ENCODE measurements at places on chromosomes 6 and 20.

DNA sequence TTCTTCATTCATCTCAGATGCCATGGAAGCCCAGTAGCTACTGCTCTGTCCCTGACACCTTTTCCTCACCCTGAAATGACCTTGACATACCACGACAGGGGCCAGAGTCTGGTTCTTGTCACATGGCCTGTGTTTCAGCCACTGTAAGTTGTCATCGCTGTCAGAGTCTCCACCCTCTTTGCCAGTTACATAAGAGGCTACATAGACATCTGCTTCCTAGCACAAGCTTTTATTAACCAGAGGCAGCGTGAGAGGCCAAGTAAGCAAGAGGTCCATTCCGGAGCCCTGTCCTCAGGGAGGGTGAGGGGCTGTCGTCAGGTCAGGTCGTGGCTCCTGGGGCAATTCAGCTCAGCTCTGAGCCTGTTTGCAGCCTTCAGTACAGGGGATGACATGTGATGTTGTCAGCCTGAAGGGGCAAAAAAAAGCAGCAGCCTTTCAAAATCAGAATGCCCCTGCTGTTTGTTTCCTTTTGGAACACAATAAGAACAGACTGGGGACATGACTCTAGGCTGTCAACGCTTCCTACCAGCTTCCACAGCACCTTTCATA is 146.3 kb downstream of the MTFR2 start:
- ATAC-seq: no peak

DNA sequence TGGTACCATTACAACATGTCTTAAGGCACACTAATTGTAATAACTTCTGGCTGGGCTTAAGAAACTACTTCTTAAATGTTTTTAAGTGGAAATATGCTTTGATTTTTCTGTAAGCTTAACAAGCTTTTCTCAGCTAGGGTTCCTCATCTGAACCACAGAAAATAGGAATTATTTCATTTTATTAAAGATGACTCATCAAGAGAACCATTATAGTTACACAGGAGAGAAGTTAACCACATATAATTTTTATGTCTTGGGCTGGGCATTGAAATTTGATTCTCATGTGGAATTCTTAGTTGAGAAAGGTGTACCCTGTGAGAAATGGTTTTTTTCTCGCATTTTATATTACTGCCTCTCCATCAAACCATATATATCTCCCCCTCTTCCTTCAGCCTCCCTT is 75.1 kb downstream of the QKI start:
- ATAC-seq: no peak

GRCh38 chr6:30005482-30005881 is 55.6 kb upstream of the POLR1H start:
- ATAC-seq: no peak

- no peak for ATAC-seq
Observed at GRCh38 chr20:22430746-22431168, 153.6 kb downstream of the FOXA2 start.

DNA sequence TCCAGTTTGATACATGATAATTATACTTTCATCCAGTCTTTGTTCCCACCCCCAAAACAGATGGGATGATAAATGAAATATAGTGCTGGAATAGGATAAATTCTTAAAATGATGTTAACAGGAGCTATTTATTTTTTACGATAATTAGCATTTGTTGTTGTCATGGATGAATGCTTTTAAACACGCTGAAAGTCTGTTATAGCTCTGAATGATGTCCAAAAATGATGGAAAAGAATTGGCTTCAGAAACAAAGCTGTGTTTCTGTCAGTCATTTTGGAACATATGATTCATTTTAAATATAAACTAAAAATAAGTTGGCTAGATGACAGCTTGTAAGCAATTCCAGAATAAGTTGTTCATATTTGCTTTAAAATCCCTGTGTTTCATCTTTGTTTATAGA is 237.4 kb downstream of the GRIK2 start:
- ATAC-seq: no peak

DNA sequence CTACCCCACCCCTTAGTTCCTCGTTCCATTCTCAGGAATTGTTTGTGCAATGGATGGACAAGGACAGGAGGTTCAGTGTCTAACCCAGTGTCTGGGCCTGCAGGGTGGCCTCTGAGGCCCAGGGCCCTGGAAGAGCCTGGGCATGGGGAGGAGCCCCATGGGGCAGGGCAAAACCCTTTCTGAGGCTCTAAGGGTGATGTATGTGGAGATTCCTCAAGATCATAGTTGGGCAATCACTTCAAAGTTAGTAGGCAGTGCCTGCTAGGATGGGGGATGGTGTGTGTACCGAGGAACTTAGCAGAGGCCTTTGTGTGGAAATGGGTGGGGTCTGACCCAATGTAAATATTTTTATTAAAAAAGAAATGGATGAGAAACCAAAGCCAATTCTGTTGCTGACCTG is 6.7 kb upstream of the C2 start:
- ATAC-seq: peak; percentile 77

DNA sequence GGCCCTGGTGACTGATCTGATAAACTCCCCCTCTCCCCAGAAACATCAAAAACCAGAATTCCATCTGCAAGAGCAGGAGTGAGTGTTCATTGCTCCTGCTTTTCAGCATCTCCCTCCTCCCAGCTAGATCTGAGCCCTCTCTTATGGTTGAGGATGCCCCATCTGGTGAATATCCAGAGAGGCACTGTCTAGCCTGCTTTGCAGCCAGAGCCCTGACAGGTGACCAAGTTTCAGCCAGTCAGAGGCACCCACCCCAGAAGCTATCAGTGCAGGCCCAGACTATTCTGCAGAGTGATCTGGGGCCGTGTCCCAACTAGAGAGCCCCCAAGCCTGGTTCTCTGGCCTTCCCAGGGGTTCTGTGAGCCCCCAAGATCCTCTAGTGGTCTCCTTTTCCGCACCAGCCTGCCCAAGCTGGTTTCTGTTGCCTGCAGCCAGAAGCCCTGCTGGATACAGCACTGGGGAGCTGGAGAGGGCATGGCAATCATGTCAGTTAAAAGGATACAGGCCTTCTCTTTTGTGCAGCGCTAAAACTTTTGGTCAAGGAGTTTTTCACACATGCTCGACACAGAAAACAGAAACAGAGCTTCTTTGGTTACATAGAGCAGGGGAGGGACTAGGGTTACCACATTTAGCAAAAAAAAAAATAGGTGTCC is 6.6 kb upstream of the BMP7 start:
- ATAC-seq: peak; percentile 16

DNA sequence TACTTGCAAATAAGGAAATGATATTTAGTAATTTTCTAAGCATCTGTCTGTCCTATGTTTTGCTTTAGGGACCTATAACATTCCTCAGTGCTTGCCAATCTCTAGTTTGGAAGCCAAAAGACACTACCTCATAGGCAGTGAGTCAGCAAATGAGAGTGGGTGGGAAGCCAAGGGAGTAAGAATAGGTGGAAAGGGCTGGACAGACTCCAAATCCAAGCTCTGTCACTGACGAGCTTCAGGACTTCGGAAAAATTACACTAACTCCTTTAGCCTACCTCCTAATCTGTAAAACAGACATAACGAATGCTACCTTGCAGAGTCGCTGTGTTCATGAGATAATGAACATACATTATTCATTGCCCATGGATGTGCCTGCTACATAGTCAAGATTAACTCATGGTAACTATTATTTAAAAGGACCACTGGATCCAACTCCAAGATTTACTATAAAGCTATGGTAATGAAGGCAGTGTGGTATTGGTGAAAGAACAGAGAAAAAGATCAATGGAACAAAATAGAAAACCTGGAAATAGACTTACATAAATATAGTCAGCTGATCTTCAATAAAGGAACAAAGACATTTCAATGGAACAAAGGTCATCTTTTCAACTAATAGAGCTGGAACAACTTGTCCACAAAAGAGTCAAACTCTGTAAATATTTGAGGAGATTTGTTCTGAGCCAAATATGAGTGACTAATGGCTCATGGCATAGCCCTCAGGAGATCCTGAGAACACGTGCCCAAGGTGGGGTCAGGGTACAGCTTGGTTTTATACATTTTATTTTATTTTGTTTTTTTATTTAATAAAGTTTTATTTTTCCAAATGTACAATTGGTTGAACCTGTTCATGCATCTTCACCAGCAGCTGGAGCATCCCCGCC is 64.1 kb downstream of the FAM50B start:
- peak; percentile 86 for ATAC-seq

DNA sequence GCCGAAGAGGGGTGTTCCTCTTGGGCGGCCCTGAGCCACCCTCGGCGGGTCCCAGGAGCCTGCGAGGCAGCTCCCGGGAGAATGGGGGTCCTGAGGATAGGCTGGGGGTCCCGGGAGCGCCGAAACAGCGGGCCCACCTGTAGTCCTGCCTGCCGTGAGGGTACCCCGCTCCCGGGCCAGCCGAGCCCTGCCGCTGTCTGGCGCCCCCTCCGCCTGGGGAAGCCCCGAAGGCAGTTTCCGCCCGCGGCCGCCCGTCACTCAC is 280 bp downstream of the SPATA2 start:
- peak; percentile 17 for ATAC-seq

DNA sequence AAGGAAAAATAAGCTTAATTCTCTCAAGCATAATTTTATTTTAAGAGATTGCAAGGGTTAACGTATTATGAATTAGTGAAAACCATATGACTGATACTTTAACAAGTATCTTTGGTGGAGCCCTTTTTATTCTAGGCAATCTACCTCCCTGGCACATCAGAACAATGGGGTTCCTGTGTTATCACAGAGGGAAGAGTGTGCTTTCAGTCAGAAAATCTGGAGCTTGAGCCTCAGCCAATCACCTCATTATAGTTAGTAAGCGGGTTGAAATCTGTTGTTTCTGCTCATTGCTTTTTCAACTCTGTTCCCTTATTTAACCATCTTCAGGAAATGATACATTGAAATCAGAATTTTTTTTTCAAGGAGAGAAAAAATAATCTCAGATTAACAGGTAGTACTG is 391 bp downstream of the ADGRF1 start:
- ATAC-seq: no peak

DNA sequence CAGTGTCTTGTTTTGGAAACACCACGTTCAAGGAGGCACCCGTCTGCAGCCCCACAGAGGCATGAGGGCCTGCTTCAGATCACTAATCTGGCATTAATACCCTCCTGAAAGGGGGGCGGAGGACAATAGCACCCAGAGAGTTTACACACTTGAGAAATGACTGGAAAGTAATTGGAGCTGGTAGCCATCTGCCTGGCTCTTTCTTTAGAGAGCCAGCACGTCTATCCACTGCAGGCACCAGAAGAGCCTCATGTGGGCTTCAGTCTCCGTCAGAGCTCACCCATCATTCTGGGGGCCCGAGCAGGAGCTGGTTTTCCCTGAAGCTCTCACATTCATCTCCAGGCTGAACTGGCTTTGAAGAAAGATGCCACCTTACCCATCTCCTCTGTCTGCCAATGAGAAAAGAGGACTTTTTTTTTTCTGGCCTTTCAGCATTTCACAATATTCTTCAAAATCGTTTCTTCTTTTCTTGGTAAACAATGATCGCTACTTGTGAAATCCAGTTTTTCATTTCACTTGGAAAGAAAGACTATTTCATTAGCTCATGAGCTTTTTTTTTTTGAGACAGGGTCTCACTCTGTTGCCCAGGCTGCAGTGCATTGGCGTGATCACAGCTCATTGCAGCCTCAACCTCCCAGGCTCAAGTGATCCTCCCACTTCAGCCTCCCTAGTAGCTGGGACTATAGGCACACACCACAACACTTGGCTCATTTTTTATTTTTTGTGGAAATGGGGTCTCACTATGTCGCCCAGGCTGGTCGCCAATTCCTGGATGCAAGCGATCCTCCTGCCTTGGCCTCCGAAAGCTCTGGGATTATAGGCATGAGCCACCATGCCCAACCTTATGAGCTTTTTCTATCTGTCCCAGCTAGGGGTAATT is 124.7 kb upstream of the ZNF217 start:
- ATAC-seq: no peak

DNA sequence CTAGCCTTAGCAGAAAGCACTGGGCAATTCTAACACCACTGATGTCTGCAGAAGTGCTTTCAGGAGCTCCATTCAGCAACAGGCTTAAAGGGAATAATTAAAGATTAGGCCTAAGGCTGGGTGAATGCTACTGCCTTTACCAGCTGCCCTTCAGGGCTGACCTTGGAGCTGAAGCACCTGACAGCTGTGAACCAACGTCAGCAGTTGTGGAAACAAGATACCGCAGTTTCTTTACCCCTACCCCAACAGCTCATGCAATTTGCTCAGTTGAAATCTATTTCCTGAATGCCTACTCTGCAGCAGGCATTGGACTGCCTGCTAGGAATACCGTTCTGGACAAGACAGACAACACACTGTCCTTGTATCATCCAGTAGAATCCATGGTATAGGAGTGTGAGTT is 51.5 kb upstream of the ADTRP start:
- no peak for ATAC-seq

DNA sequence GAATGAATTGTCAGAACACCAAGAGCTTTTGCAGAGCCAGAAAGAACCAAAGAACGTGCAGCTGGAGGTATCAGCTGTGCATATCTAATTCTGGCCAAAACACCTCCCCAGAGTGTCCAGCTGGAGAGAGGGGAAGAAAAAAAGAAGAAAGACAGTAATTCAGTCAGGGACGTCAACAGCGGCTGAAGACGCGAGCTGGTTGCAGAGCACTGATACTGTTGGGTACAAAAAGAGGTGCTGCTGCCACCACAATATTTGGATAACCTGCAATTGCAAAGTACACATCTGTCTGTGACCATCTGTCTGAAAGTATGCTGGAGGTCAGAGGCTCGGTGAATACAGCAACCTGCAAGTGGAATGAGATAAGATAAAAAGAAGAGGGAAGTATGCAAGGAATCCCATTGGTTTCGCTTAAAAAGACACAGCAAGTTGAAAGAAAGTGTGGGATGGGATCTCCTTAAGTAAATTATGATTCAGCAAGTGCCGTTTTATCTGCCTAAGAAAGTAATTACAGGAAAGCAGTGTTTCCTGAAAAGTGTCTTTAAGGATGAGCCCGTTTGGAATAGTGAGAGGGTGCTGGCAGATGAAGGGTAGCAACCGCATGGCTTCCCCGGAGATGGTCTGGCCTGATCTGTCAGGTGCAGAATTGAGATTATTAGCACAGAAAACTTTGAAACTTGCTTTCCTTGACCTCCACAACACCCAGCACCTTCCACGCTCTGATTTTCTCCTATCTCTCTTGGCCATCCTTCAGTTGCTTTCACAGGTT is 189.9 kb upstream of the PRDM1 start:
- ATAC-seq: no peak

DNA sequence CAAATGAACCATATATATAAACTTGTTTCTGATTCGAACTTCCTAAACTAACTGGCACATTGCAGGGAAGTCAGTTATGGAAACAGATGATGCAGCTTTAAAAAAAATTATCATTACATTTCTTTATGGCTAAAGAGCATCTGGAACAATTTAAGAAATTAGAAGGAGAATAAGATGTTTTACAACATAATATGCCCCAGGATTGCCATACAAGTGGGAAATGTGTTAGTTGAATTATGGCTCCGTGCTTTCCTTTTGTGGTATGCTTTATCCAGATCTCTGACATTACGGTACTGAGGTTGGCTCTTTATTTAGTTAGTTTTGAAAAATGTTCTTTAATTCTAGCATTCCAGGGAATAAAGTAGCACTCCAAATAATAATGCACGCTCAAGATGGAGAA is 343.0 kb upstream of the ZFP64 start:
- ATAC-seq: no peak

All from esophagus mucosa (tissue), 1 donor.